ENCODE measurements at places on chromosomes 7 and 10. TPM values are rescaled to one million over a fixed set of nuclear protein-coding genes. Genes with fewer than 3 reads are reported as not detected.
A peak's percentile ranks its signal among the peaks of the same experiment; 100 is the strongest.

DNA sequence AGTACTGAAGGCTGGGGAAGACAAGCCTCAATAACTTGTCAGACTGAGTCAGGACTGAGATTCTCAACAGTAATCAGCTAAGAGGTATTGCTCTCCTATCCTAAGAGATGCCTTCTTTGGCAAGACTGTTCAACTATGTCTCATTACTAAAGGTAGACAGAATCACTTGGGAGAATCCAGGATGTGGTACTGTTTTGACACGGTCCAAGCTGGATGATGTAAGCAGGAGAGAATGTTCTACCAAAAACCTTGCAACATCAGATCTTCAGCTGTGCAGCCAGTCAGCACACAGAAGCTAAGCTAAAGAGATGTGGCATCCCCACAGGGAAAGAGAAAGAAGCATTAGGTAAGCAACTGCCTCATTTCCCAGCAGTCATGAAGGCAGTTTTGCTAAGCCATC, 391.4 kb downstream of the NRG3 start:
- DNase-seq = no peak

DNA sequence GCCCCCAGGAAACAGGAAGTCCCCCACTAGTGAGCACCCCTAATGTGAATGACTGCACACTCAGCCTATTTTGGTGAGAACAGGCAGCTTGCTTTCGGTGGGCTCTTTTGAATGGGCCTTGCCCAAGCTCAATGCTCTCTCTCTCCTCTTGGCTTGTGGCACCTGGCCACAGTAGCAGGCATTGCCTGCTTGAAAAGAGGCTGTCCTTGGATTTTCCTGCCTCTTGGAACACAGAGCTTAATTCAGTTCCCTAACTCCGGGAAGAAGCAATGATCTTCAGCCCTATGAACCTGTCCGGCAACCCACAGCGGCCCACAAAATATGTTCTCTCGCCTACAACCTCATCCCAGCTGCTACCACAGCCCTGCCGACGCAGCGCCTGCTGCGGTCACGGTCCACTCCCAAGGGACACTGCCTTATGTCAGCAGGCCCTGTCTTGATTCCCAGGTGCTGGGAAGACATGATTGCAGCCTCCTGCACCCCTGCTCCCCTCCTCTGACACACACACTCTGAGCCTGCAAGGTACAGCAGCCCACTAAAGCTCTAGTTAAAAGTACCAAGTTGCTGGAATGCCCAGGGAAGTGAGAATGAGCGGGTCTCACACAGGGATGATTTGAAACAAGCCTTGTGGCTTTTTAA, 715.5 kb upstream of the GALNT17 start:
- no peak for DNase-seq

GRCh38 chr10:117348236-117348635, 27.0 kb downstream of the PDZD8 start:
- no peak for DNase-seq

- no peak for DNase-seq
Observed at GRCh38 chr7:30467271-30467670, 11.3 kb downstream of the NOD1 start.

- no peak for DNase-seq
Observed at GRCh38 chr10:104831272-104831671, 190.2 kb downstream of the SORCS3 start.

DNA sequence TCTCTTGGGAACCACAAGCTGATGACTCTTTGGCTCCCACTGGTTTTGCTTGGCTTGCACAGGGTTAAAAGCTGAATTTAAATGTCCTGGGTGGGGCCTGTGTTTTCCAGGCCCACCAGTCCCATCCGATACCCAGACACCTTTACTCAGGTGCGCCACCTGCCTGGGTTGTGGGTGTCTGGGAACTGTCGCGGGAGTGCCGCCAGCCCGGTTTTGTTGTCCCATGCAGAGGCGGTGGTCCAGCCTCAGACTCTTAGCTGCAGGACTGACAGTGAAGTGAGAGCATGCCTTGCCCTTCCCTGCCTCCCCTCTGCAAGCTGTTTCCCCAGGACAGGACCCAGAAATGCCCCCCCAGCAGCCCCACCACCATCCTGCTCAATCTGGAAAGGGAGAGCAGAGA, 255.6 kb upstream of the ZNF32 start:
- DNase-seq = peak; percentile 10

DNA sequence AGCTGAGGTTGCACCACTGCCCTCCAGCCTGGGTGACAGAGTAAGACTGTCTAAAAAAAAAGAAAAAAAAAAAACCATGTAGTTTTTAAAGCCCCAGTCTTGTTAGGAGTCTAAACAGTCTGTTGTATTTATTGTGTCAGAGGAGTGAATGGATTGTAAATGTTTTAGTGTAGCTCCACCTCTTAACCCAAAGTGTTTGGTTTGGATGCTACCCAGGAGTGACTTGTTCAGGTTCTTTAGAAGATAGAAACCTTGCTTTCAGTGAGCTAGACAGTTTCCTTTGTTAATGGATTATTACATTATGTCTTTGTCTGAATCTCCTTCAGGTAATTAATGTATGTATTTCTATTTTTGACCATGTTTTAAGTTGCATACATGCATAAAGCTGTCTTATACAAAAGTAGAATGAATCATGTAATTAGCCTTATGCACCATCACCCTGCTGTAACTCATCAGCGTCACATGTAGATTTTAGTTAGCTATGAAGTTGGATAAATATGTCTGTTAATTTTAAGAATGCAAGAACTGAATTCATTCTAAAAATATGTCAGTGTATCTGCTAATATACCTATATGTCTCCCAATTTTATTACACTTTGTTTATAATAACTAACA, 97.7 kb downstream of the TAF3 start:
- DNase-seq = no peak

- DNase-seq = no peak
Observed at GRCh38 chr7:36638586-36639263, 85.6 kb downstream of the AOAH start.

- no peak for DNase-seq
Observed at GRCh38 chr10:5662708-5663579, 3.5 kb downstream of the ASB13 start.

- DNase-seq = no peak
Observed at GRCh38 chr10:114603948-114604347, 54.1 kb downstream of the ABLIM1 start.

DNA sequence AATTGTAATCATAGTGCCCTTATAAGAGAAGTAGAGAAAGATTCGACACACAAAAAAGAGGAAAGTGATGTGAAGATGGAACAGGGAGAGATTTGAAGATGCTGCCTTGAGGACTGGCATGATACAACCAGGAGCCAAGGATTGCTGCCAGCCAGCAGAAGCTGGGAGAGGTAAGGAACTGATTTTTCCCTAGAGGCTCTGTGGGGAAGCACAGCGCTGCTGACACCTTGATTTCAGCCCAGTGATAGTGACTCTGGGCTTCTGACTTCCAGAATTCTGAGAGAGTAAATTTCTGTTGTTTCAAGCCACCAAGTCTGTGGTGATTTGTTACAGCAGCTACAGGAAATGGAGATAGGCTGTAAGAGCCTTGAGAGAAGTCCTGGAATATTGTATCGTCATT, 98.2 kb downstream of the RAB11FIP2 start:
- DNase-seq = no peak

The AGR2 gene
- 0.93 TPM for total RNA-seq

The TMEM26 gene
- not detected for total RNA-seq

The GNB2 gene
- 246 TPM for total RNA-seq

The DNAJC12 gene
- total RNA-seq = 4.3 TPM

The FGL2 gene
- total RNA-seq = not detected

The EVX1 gene
- total RNA-seq = 0.25 TPM

The ECD gene
- total RNA-seq = 25.4 TPM

The ASZ1 gene
- not detected for total RNA-seq

The GLI3 gene
- total RNA-seq = 0.07 TPM

The MOGAT3 gene
- total RNA-seq = not detected

The CAV2 gene
- total RNA-seq = 157 TPM

The SLC29A4 gene
- total RNA-seq = 24.5 TPM

The MUC3A gene
- 30.8 TPM for total RNA-seq

The SPDYE1 gene
- not detected for total RNA-seq

Data from HCT116 (cell line).